ENCODE measurements at places on chromosomes 2 and 18.

- no peak for DNase-seq
Observed at GRCh38 chr18:12092398-12093229, 1.0 kb upstream of the ANKRD62 start.

GRCh38 chr2:20205915-20206524 lies 18.9 kb downstream of the SDC1 start:
- DNase-seq, result no peak

DNA sequence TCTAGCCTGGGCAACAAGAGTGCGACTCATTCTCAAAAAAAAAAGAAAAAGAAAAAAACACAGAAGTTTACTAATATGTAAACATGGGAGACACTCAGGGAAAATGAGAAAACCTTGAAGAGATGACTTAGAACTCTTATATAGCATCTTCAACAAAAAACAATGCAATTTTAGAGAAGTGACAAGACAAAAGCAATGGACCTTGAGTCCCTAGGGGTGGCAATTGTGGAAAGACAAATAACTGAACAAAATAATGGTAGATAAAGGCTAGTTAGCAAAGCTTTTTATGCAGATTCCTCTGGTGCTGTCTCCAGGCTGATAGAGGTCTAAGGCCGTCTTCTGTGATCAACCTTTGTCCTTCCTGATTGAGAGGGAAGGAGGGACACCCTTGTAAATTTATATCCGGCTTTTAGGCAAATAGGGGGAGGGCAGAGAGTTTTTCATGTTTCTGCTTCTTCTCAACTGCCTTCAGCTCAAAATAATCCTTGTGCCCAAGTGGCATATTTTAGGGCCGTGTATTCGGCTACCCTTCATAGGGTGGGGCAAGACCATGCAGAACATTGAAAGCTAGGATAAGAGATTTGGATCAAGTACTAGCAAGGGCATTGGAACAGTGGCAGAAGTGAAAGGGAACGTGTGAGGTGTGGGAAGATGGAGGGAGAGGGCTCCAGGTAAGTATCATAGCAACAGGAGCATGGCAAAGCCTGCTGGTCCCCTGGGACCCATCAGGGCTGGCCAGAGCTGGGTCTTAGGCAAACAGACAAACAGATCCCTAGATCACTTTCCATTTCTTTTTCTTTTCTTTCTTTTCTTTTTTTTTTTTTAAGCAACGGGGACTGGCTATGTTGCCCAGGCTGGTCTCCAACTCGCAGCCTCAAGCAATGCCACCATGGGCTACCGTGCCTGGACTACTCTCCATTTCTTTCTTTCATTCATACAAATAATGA lies 116.2 kb upstream of the STPG4 start:
- DNase-seq, result no peak

- DNase-seq, result no peak
Observed at GRCh38 chr18:7604361-7604760, 37.2 kb downstream of the PTPRM start.

DNA sequence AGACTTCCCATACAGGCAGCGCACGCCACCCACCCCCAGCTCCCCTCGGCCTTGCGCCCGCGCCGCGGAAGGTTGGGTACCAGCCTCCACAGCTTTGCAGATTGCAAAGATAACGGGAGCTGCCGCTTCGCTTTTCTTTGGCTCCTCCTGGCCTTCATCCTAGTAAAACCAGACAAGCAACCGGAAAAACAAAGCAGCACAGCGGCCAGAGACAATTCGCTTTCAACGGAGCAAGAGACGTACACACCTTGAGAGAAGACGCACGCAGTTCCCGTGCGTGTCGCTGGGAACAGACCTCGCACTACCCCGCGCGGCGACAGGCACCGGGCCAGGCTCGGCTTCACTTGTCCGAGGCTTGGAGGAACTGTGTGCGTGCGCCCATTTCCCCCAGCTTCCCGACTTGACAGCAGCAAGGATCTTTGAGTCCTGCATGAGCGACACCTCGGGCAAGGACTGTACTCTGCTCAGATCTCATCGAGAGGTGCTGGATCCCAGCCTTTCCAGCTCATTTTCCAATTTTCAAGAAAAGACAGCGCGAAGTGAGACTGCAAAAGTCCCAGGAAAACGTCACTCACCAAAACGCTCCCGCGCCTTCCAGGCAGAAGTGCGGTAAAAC lies 964 bp downstream of the ZBTB7C start:
- no peak for DNase-seq

GRCh38 chr2:5195636-5196035 lies 496.5 kb upstream of the SOX11 start:
- DNase-seq, result no peak
